ENCODE measurements at places on chromosomes 13 and 19.

- DNase-seq, result no peak
These were observed 333.1 kb downstream of the GPC6 start for GRCh38 chr13:93559718-93560117.

DNA sequence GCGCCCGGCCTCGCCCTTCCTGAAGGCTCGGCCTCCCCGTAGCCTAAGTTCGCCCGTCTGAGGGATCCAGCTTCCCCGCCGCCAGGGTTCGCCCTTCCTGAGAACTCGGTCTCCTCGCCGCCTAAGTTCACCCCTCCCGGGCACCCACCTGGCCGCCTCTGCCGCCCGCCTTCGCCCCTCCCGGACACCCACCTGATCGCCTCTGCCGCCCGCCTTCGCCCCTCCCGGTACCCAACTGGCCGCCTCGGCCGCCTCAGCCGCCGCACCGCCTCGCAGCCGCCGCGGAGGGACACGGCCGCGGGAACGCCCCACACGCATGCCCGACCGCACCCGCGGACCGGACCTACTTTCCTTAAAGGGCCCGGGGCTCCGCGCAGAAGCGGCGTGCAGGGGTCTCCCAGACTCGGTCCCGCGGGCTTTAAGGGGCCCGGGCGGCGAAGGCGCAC is at the start of gene MOB3A:
Gene MOB3A (minus strand): TSS at position 293 of the 446 bp plus-strand sequence. CDS start 17,766 bp downstream, outside the sequence.
- no peak for DNase-seq

GRCh38 chr13:44244288-44244687 is 129.3 kb upstream of the SERP2 start:
- no peak for DNase-seq

- no peak for DNase-seq
These were observed 37.6 kb upstream of the FLT1 start for GRCh38 chr13:28532388-28533124.

- DNase-seq, result no peak
These were observed 108.9 kb downstream of the ZAR1L start for GRCh38 chr13:32206097-32206740.
